ENCODE measurements at places on chromosomes 1 and 21.
A peak's percentile ranks its signal among the peaks of the same experiment; 100 is the strongest.

- peak; percentile 32 for DNase-seq
Observed at GRCh38 chr1:153679337-153680119, 1.0 kb downstream of the NPR1 start.

- no peak for DNase-seq
Observed at GRCh38 chr1:208598021-208598420, 353.8 kb upstream of the PLXNA2 start.

GRCh38 chr1:50523548-50523947 is 100.3 kb upstream of the DMRTA2 start:
- DNase-seq: no peak

DNA sequence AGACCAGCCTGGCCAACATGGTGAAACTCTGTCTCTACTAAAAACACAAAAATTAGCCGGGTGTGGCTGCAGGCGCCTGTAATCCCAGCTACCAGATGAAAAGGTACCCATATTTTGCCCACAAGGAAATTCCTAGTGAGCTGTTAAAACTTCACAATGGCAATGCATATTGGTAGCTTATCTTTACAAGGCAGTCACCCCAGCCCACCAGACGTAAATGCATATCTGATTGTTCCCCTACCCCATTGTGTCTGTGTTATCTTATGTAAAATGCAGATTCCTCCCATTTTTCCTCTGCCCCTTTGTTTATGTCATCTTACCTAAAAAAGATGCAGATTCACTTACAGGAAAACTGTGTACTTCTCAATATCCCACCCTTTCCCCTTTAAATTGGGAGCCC is 103.1 kb upstream of the SLC2A1 start:
- DNase-seq: no peak

GRCh38 chr21:36728371-36729111 is 29.6 kb downstream of the SIM2 start:
- DNase-seq: no peak

GRCh38 chr1:220950576-220950975 is 71.3 kb downstream of the HLX start:
- DNase-seq: no peak

- no peak for DNase-seq
Observed at GRCh38 chr21:32312976-32313375, 14.3 kb downstream of the MRAP start.

- no peak for DNase-seq
Observed at GRCh38 chr1:17404820-17405219, 32.8 kb downstream of the PADI6 start.

- DNase-seq: no peak
Observed at GRCh38 chr1:228336308-228337030, 70.2 kb downstream of the TRIM11 start.

- DNase-seq: no peak
Observed at GRCh38 chr1:105585791-105586190, 1470.7 kb upstream of the PRMT6 start.

DNA sequence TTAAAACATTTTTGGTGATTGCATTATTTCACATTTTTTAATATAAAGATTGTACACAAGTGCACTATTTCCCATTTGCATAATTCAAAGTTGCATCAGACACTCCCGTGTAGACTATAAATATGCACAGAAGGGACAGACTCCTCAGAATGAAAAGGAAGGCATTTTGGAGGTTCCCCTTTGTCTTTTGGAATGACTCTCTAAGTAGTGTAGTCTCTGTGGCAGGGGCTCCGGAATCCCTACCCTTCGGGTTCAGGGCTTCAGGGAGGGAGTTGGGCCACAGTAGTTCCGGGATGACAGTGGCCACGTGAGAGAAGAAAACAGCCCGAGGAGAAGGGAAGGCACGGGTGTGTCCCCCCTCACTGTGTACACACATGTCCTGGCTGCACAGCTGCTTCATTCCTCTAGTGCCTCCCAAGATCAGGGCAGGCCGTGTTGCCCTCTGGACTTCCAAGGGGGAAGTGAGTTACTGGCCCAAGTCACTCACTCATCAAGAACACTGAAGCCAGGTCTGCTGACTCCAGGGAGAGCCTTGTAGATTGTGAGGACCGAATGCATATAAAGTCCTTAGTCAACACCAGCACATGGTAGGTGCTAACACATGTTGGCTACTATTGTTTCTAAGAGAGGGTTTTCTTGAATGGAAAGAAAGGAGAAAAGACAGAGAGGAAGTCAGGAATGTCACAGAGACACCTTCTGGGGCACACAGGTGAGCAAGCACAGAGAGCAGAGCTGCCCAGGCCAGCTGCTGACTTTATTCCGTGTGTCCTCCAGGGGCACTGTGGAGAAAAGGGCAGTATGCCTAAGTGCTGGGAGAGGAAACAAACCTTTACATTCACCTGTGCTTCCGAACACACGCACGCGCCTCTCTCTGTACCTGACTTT is 39.8 kb downstream of the LHX4 start:
- no peak for DNase-seq

DNA sequence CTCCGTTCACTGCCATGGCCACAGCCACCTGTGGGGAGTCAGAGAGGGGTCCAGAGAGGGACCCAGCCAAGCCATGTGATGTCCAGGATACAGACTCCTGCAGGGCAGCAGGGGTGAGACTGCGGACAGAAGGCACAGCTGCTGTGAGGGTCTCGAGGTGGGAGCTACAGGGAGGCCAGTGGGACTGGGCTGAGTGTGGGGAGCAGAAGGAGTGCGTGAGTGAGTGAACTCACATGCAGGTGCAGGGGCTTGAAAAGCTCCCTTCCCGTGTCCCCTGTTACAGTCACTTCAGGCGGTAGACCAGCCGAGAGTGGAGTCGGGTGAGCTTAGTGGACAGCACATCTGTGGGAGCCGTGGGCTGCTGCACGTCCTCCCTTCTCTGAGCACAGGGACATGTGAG is 42.4 kb downstream of the S100B start:
- no peak for DNase-seq

- no peak for DNase-seq
Observed at GRCh38 chr1:210363119-210363518, 34.4 kb downstream of the HHAT start.

DNA sequence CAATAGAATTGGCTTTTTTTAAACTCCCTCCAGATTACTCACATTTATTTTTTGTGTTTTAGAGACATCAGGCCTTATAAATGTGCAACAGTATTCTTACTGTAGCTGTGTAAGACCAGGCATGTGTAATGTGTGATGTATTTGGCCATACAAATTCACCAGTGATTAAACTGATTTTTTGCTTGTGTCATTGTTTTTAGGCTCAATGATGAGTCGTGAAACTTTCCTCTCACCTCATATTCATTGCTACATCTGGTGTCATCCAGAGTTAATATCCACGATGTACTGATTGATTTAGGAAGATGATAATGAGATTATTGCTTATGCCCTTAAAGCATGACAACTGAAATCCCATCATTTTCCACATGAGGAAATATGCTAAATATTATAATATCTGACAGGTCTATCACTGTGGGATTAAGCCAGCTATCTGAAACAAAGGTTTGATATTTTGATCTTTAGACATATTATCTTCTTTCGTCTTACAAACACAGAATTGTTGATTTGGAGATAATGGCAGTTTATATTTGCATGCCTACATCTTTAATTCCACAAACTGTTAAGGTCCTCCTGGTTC is 487.9 kb downstream of the PTBP2 start:
- DNase-seq: no peak

- DNase-seq: peak; percentile 33
Observed at GRCh38 chr1:115641762-115642167, at the start of gene VANGL1. TSS of gene VANGL1 (plus strand) at chr1:115641970. CDS start at chr1:115651414, 9,444 bp downstream.

GRCh38 chr1:51392241-51392640 is 61.9 kb upstream of the TTC39A start:
- DNase-seq: no peak

DNA sequence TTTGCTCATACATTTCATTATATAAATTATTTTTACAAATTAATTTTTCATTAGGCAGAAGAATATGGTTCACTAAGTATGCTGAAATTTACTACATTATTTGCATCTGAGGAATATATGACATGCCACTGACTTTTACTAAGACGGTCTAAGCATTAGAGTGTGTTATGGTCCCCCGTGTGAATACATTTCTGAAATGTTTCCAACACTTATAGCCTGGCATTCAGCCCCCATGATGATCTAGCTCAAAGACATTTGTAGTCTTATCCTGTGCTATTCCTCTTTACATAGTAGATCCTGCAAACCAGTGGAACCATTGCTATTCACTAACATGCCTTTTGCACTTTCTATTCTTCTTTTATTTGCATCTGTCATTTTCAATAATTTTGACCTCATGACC is 1878.0 kb downstream of the MRPL39 start:
- DNase-seq: no peak

GRCh38 chr1:37096523-37096922 is 62.2 kb upstream of the GRIK3 start:
- no peak for DNase-seq

DNA sequence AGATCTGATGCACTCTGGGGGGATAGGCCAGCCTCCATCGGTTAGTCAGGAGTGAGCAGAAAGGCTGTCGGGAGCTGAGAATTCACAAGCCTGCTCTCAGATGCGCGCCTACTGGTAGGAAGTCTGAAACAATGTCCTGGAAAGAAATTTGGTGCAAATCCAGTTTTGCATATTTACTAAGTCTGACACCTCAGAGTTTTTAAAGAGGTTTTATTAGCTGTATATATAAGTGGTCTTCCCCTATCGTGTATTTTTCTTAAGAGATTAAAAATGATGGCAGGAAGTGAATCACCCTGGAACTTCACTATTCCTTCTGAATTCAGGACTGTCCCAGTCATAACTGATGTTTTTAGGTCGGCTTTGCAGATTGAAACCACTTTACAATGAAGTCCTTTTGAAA is 99.8 kb upstream of the C1orf105 start:
- no peak for DNase-seq

- no peak for DNase-seq
Observed at GRCh38 chr1:66580081-66580480, 46.1 kb downstream of the SGIP1 start.

DNA sequence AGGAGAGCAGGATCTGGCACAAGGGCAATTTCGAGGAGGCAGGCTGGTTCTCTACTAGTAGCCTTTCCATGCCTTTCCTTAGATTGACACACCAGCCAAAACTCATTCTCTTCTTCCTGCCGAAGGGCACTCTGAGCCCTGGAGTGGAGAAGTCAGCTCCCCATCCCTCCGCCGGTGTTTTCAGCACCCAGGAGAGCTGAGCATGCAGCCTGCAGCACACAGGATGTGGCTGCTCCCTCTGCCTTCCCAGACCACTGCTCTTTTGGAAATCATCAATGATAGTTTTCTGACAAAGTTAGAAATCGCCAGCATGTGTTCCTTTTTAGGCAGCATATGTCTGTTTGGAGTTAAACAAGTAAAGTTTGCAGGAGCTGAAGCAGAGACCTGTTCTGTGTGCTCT is 11.7 kb downstream of the RNU5D-1 start:
- DNase-seq: no peak

- DNase-seq: no peak
Observed at GRCh38 chr1:155940482-155940992, 901 bp upstream of the RXFP4 start.

GRCh38 chr1:115530407-115530806 is 111.4 kb upstream of the VANGL1 start:
- DNase-seq: no peak

DNA sequence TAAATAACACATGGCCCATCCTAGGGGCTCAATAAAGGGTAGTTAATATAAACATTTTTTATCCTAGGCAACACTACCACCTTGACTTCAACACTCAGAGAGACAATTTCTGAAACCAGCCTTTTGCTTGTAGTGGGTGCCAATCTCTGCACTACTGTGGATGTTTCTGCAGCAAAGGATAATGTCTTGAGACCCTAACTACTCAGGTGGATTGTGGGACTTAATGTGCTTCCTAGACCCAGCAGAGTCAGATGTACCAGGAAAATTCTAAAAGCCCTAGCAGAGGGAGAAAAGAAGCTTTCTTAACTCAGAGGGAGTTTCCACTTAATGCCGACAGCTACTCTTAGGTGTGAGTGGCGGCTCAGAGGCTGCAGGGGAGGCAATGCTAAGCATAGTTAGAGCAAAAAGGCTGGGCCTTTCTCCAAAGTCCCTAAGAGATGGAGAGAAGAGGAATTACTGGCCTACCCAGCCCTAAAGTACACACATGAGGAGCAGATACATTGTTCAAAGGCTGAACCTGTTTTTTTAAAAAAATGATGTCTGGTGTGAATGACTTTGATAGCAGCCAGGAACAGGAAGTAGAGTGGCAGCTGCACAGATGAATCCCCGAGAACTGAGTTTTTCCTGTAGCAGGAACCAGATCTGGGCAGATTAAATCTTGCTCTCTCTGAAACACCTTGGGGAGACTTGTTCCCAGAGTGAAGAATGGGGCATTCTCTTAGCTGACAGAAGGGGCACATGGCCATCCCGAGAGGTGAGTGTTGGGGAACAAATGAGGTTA is 33.5 kb upstream of the ABCD3 start:
- DNase-seq: no peak

GRCh38 chr1:67004176-67004575 is 49.8 kb downstream of the SLC35D1 start:
- no peak for DNase-seq

GRCh38 chr1:235019471-235019870 is 109.2 kb downstream of the TOMM20 start:
- DNase-seq: no peak

GRCh38 chr21:25691976-25692375 is 42.7 kb downstream of the ATP5PF start:
- no peak for DNase-seq

DNA sequence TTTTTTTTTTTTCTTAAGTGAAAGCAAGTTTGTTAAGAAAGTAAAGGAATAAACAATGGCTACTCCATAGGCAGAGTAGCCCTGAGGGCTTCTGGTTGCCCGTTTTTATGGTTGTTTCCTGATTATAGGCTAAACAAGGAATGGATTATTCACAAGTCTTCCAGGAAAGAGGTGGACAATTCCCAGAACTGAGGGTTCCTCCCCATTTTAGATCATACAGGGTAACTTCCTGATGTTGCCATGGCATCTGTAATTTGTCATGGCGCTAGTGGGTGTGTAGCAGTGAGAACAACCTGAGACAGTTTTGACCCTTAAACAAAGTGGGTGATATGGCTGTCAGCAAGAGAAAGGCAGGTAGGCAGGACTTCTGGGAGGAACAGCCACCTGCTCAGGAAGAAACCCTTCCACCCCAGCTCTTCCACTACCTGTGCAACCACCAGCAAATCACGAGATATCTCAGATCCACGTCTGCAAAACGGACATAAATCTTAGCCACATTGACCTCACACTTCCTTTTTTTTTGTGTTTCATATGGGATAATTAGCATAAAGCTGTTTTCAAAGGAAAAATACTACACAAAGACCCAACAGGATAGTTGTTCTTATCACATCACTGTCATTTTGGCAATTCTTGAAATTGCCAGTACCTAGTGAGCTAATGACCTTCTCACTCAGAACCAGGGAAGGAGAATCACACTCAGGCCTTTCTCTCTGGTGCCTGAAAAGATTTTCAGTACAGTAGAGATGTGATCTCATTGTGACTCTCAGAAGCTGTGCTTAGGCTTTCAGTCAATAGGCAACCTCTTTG is 34.8 kb upstream of the DUSP10 start:
- DNase-seq: no peak

DNA sequence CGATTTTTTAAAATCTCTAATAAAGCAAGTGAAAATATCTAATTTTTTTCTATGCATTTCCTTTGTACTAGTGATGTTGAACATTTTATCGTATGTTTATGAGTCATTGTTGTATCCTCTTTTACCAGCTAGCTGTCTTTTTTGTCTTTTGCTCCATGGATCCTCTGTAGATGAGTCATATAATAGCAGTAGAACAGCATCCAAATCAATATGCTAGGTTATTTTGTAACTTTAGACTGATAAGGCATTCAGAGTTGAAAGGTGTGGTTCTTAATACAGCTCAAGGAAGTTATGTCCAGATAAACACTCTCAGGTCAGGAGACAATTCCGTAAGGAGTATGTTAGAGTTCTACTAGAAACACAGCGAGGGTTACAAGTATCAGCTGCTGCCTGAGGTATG is 31.9 kb downstream of the MAP10 start:
- DNase-seq: no peak
